ENCODE measurements at places on chromosomes 7 and 10.

GRCh38 chr10:116274064-116274904 lies 1.3 kb upstream of the GFRA1 start:
- no peak for DNase-seq

DNA sequence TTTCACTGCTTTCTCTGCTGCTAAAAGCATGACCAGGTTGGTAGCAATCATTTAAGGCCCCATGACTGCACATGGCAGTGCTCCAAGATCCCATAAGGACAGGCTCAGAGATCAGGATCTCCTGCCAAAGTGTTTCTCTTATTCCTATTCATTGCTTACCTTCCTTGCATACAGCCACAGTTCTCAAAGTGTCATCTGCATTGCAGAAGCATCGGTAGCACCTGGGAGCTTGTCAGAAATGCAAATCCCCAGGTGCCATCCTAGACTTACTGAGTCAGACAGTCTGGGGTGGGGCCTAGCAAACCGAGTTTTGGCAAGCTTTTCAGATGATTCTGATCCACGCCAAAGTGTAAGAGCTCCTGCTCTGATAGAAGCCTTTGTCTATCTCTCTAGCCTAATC lies 489.0 kb upstream of the AUTS2 start:
- no peak for DNase-seq

DNA sequence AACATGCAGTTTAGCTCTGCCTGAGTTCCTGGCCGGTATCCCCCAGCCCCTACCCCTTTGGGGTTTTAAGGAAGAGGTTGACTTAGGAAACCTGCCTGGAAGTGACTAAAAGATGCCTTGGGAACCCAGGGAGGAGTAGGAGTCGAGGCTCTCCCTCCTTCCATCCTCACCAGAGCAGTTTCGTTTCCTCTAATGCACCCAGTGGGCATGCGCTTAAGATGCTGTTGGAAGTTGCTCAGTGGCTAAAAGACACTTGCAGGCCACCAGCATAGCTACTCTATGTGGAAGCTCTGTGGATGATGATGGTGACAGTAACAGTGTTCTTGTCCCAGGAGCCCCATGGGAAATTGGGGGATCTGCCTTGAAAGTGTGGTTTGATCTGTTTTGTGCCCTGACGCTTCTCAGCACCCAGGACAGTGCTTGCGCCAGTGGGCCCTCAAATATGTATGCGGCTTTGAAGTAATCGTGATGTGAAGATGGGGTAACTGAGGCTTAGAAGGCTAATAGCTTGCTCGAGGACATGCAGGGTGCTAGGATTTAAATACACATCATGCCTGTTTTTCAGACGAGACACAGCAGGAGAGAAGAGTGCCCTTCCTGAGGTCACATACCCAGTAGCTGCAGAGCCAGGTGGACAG lies 32.0 kb downstream of the TBATA start:
- DNase-seq: no peak

DNA sequence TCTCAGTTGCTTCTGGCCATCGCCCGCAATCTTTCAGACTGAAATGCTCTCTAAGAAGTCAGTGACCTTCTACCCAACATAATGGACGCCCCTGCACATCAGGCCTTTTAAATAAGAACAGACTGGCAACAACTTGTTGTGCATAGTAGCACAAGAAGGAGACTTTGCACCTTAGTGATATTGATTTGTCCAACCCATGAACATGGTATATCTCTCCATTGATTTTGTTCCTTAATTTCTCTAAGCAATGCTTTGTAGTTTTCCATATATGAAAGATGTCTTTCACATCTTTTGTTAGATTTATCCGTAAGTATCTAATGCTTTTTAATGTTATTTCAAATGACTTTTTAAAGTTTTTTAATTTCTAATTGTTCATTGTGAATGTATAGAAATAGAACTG lies 4.3 kb downstream of the IL15RA start:
- no peak for DNase-seq

GRCh38 chr10:88190123-88190522 lies 326.7 kb downstream of the PTEN start:
- no peak for DNase-seq

- no peak for DNase-seq
Observed at GRCh38 chr10:78747401-78748234, 321.1 kb upstream of the ZMIZ1 start.

All from Right ventricle myocardium inferior (tissue), 1 donor.